A549 treated with GW870086 at 1 μM for 4 hours (cell line): ENCODE measurements at places on chromosomes 4 and X. TPM values are rescaled to one million over a fixed set of nuclear protein-coding genes. Genes with fewer than 3 reads are reported as not detected.

ZNF182 gene
- 2.8 to 3.9 TPM (median 3.7 TPM) in 5 replicates for total RNA-seq

TEX13C gene
- 0.03 TPM in 1 of 5 replicates, not detected in the others for total RNA-seq

SHROOM2 gene
- total RNA-seq, result 0.45 to 0.63 TPM (median 0.48 TPM) in 5 replicates

OPHN1 gene
- total RNA-seq, result 1.1 to 2.8 TPM (median 1.8 TPM) in 5 replicates

ZNF141 gene
- 1.3 to 3.5 TPM (median 2.6 TPM) in 5 replicates for total RNA-seq

SLC10A4 gene
- 4.5 to 7.6 TPM (median 7.4 TPM) in 5 replicates for total RNA-seq
